ENCODE measurements at places on chromosomes 5 and 9.

DNA sequence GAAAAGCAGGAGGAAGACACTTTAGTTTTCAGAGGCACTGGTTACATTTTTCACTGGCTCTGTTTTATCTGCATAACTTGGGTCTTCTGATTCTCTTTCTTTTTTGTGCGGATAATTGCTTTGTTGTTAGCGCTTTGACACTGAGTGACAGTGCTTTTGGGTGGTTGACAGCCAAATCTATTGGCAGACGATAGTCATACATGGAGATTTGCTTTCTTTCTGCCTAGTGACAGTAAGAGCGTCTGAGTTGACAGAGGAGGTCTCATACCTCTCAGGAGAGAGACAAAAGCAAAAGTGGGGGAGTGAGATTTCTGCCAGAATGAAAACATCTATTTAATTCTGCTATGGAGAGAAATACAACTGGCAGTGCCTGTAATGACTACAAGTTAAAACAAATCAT lies 2278.0 kb upstream of the WWC1 start:
- no peak for DNase-seq

- DNase-seq, result no peak
These were observed 30.5 kb downstream of the C7 start for GRCh38 chr5:40939753-40940152.

DNA sequence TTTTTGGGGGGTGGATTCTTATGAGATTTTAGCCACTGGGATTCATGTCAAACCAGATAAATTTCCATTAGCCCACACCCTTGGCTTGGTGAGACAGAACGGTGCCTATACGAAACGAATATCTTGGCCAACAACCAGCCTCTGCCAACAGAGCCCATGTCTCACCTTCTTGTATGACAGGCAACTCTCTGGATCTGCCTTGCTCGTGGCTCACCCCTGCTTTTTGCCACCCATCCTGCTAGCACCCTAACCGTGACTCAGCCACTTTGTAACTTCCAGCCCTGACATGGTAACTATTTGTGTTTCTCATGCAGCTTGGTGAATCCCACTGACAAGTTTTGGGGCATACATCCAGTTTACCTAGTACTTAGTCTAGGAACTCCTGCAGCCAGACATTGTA lies 457.0 kb downstream of the SPATA31D1 start:
- DNase-seq, result no peak

DNA sequence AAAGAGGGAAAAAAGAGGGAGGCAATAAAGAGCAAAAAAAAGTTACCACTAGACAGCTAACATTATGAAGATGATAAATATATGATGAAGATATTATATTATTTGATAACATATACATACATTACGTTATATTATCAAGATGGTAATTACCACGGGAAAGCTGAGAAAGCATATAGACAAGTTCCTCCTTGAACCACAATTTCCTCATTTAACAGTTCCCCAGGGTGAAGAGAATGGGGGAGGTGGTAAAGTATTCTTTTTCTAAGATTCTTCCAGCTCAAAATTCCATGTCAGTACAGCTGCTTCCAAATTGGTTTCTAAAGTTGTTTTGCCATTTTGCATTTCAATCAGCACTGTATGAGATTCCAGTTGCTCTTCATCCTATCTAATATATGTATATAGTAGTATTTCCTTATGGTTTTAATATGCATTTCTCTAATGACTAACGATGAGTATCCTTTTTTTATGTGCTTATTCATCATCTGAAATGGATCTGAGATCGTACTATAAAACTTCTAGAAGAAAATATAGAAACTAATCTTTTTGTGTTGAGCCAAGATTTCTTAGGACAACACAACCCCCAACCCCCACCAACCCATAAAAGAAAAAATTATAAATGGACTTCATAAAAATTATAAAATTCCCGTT lies 49.5 kb upstream of the C9orf72 start:
- no peak for DNase-seq

DNA sequence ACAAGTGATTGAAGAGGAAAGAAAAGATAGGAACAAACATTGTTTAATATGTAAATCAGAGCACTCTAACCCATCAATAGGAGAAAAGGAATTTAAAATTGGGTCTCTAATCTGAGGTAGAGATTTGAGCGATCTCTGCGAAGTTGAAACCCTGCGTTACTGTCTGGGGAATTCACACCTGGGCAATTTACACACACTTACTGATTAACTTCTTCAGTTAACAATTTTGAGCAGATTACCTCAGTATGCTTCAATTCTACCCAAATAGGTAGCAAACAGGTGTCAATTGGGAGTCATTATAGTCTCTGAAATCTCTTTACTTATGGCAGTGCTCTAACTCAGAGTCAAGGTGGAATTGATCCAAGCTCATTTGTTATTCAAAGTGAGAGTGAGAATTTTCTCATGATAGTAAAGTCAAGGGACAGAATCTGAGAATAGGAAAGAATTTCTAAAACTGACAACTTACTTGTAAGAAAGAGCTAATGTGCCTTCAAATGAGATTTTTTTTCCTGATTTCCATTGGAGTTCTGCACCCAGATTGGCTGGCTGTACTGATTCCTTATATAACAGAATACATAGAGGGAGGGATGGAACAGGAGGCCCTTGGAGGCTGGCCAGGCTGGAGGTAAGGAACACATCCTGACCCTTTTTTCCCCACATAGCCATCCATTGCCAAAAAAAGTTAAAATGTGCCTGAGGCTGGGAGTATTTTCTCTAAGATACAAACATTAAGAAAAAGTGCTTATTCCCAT lies 27.1 kb upstream of the IFNA14 start:
- no peak for DNase-seq

- DNase-seq, result no peak
These were observed 29.1 kb upstream of the PRDM12 start for GRCh38 chr9:130635306-130635705.

- no peak for DNase-seq
These were observed 35.8 kb upstream of the MAST4 start for GRCh38 chr5:66560371-66560770.

DNA sequence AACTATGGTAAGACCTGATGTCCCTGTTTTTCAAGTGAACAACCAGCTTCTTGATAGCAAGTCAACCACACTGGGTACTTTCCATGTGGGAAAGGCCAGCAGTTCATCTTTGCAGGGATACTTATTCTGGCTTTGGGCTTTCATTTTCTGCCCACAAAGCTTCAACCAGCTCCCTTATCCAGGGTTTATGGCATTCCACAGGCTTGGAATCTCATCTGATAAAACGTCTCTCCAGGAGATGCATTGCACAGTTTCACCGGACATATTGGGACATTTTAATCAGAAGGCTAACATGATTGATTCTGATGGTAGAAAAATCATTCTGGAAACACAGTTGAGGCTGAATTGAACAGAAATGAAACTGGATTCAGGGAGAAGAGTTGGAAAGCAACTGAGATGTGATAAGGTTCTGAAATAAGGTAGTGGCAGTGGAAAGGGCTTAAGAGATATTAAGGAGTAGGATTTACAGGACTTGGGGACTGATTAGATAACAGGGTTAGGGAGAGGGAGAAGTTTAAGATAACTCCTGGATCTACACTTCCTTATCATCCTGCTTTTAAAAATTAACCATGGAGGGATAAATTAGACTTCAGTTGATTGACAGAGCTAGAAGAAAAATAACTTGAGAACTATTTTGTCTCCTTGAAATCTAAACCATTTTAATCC lies 195.8 kb upstream of the FBXL7 start:
- no peak for DNase-seq

GRCh38 chr5:122523776-122524175 lies 211.7 kb downstream of the SNCAIP start:
- DNase-seq, result no peak

DNA sequence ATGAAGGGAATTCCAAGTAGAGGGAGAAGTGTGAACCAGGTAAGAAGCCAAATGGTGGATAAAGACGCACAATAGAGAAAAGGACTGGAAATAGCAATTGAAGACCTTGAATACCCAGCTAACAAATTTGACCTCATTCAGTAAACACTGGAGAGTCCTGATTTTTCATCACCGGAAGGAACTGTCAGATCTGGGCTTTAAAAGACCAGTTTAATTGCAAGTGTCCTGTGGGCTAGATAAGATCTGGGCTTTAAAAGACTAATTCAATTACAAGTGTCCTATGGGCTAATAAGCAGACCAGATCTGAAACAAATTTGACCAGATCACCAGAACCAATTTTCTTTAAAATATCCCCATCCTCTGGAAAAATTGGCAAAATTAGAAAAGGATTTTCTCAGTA lies 380.0 kb downstream of the ACTL7B start:
- no peak for DNase-seq

DNA sequence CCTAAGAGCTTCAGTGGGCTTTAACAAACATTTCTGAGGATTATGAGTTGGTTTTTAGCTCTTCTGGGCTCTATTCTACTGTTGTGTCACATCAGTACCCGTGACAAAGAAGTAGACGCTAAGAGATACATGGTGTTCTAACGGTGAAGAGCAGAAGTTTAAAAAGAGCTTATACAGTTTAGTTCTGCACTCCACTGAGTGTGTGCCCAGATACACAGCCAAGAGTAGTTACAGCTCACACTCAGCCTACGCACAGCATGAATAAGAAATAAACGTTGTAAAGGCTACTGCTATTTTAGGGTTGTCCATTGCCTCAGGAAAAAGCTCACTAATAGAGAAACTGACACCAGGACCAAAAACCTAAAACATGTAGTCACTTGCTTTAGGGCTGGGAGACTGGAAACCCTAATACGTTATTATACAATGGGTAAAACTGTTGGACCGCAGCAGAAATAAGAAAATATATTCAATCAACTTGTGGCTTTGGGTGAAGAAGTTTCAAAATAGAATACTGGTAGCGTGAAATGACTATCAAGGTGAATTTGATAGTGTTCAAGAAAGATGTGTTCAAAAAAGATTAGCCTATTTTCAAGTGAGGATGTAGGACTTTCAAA lies 34.7 kb downstream of the PSIP1 start:
- no peak for DNase-seq

GRCh38 chr5:72107901-72108201 lies 576 bp downstream of the MAP1B start:
- DNase-seq, result no peak
